Naive B cell (primary cell): ENCODE measurements at places on chromosomes 5 and 9.

DNA sequence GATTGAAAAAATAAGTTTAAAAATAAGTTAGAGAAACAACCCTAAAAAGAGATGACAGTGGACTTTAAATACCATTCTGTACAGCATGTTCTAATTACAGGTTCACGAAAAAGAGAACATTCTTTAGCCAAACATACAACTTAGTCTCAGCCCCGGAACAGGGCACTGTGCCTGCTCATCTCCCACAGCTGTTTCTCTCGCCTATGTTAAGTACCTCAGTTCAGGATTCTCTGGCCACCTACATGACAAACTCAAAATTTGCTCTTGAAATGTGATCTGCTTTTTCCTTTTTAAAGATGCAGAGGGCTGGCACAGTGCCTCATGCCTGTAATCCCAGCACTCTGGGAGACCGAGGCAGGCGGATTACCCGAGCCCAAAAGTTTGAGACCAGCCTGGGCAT, 52.3 kb downstream of the MYO10 start:
- no peak for DNase-seq

DNA sequence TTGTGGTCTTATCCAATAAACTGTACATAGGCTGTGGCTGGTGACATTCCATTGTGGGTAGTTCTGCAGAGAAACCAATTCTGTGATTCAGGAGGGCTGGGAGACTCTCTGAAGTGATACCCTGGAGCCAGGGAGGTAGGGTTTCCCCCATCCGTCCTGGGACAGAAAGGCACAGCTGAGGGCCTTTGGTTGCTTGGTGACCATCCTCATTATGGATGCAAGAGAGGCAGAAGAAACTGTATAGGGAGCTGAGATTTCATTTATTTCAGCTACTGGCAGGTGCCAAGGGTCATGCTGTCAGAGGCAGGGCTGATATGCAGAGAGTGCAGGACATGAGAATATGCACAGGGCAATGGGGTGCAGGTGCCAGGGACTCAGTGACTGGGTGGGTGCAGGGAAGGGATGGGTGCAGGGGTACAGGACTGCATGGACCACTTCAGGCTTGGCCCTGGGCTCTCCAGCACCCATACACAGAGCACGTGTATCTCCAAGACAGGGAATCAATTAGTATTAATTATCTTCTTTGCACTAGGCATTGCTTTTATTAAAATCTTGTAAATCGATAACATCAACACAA, 236.5 kb downstream of the ICE1 start:
- no peak for DNase-seq

DNA sequence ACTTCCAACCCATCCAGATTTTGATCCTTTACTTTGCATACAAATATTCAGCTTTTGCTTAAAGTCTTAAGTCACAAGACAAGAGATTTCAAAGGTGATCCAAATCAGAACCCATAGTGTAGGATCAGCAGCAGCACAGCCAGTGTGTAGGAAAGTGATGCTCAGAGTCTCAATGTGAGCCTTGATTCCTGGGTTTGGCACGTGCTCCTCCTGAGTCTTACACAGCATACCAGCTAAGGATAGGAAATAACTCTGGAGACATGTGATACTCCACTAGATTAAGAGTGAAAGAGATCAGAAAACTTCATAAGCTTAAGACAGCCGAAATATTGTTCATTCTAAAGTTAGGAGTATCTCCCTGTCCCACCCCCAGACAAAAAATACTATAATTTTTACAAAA, 344.9 kb downstream of the SEMA5A start:
- no peak for DNase-seq

- no peak for DNase-seq
These were observed 1568.5 kb upstream of the NUDT12 start for GRCh38 chr5:105131045-105131444.

GRCh38 chr5:160835818-160836528, 16.0 kb downstream of the ATP10B start:
- DNase-seq, result no peak

DNA sequence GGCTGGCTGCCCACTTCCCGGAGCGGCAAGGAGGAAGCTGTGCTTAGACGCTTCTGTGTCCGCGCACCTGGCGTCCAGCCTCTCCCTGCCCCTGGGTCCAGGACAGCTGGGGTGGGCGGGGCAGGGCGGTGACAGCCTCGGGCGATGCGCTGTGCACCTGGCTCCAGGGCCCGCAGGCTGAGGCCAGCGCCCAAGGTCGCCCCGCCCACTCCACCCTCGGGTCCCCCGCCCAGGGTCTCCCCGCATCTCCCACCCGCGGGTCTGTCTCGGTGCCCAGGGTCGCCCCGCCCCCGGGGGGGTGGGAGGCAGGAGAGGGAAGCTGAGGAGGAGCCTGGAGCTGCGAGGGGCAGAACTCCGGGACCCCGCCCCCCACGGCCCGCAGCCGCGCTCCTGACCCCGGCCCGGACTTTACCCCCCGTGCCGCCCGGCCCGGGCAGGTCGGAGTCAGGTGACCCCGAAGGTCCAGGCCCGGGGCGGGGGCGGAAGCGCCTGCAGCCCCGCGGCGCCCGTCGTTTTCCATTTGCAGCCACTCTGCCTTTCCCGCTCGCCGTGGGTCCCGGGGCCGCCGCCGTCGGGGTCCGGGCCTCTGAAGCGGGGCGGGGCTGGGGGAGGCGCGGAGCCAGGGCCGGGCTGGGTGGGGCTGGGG, at the start of gene ENTPD8:
Gene ENTPD8, minus strand, starts transcription at position 69 of the 646 bp plus-strand sequence. CDS start 3,072 bp downstream, outside the sequence.
- no peak for DNase-seq

DNA sequence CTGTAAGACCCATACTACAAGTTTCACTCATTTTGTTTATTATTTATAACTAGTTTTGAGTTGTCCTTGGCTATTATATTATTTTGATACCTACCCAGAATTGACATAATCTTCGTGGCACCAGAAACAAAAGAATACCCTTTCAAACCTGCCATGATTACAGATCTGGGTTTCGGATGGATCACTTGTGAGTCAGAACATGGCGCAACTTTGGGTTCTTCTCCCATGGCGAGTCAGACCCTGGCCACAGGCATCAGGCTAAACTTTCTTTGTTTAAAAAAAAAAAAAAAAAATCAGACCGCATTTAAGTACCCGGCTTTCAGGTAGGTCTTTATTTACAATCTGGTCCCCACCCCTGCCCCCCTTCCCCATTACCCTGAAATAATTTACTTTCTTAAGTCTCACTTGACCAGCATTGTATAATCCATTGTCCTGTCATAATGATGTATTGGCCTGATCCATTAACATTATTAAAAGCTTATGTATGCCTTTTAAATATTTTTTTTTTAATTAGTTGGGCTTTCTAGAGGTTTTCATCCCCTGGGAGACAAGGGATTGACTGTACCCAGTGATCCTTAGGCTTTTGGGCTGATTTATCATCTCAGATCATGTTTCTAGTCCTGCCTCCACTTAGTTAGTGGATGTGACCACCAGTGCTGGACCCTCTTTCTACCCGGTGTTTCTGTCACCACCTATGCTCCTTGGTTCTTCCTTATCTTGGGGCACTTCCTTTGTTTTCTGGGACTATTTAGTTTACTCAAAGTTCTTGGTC, 43.9 kb downstream of the F2RL2 start:
- no peak for DNase-seq

- DNase-seq, result no peak
These were observed 543 bp downstream of the ST8SIA4 start for GRCh38 chr5:100902440-100903038.

GRCh38 chr9:76521906-76522305, 62.9 kb downstream of the GCNT1 start:
- no peak for DNase-seq

DNA sequence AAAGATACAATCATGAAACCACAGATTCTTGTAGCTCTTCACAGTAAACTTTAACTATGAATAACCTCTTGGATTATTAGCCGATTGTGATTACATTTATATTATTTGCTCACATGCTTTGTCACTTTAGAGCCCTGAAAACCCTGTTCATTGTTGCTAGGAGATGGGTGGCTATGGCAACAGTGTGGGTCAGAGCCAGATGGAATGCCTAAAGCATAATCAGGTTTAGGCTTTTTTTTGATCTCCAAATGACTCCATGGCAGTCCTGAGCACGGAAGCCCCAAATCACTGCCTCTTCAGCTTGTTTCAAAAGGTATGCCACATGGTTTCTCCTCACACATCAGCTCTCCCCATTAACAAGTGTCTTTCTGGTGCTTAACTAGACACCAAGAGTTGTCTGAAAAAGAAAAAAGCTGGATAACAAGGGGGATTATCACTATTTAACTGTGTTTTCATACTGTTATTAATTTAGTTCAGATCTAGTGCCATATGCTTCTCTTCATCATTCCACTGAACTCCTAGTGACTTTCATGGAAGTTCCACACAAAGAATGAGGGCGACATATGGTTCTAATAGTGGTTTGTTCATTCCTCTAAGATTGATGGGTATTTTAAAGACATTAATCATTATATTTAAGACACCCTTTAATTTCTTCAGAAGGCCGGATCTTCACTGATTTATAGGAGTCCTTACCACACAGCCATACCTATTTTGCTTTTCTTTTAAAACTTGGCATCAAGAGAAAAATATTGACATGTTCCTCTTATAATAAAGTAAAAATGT, 88.8 kb upstream of the PAM start:
- no peak for DNase-seq

- no peak for DNase-seq
These were observed at the start of gene PCDHGA11 for GRCh38 chr5:141420855-141421488. Gene PCDHGA11 (plus strand): TSS chr5:141421051. CDS start chr5:141421228, 177 bp downstream.

GRCh38 chr9:84949971-84950370, 280.4 kb downstream of the NTRK2 start:
- no peak for DNase-seq

GRCh38 chr5:22238047-22238446, 615.1 kb downstream of the CDH12 start:
- no peak for DNase-seq

GRCh38 chr5:135635451-135635850, 56.7 kb upstream of the CXCL14 start:
- DNase-seq, result no peak

DNA sequence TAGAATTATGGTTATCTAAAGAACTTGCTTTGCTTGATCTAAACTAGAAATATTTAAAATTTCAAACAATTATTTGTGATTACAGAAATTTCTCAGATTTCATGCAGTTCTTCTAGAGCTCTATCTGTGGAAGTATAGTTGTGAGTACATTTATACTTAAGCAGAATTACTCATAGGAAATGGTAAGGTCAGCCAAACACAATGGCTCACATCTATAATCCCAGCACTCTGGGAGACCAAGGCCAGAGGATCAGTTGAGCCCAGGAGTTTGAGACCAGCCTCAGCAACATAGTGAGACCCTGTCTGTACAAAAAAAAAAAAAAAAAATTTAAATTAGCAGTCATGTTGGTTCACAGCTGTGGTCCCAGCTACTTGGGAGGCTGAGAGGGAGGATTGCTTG, 71.0 kb downstream of the INVS start:
- DNase-seq, result no peak
